Bone marrow (tissue), 2 donors: ENCODE measurements at places on chromosomes 1 and 21.

GRCh38 chr1:43441166-43441893 lies 12.4 kb downstream of the HYI start:
- DNase-seq = no peak

DNA sequence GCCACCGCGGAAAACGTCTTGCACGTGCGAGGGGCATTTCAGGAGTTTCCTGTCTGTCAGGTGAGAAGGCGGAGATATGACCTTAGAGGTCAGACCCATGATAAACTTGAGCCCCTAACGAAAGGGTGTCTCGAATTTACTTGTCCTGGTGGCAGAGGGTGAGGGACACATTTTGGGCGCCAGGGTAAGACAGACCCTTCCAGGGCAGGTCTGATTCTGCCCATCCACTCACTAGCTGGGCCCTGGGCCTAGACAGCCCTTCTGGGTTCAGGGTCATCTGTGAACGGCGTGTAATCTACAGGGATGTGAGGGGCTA lies 395 bp upstream of the CSRP1 start:
- no peak for DNase-seq

DNA sequence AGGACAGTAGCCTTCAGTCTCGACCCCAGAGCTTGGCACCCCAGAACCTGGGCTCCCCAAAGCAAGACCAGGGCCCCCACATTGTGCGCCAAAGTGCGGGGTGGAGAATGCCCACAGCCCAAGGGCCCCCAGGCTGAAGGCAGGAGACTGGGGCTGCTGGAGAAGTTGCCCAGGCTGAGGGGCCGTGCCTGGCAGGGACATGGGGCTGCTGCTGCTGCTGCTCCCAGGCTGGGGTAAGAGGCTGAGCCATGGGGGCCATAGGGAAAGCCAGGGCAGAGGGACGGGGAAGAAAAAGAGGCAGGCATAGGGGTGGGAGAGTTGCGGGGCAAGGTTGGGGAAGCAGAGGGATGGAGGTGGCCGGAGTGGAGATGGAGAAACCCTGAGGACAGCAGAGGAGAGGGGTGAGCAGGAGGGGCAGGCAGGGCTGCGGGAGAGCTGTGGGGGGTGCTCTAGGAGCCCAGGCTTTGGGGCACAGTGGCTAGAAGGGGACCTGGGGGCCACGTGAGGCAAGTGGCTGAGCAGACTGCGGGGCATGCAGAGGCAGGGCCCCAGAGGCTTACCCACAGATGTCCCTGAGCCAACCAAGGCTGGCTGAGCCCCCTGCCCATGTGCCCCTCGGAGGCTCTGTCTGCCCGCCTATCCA lies 18.9 kb downstream of the SLC27A3 start:
- no peak for DNase-seq

DNA sequence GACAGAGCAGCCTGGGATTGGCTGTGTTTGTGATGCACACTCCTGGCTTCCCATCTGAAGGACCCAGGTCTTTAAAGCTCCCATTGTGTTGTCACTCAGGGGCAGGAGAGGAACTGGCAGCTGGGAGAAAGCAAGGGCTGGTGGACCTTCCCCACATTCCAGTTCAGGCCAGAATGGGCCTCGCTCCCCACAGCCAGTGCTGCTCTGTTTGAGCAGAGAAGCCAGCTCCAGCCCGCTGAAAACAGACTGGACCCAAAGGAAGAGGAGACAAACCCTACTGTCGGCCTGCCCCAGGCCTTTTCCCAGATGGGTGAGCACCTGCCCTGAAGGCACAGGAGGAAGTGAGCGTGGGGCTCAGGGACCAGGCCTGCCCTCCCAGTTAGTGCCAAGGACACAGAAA lies 499.4 kb downstream of the NPHP4 start:
- DNase-seq = no peak

DNA sequence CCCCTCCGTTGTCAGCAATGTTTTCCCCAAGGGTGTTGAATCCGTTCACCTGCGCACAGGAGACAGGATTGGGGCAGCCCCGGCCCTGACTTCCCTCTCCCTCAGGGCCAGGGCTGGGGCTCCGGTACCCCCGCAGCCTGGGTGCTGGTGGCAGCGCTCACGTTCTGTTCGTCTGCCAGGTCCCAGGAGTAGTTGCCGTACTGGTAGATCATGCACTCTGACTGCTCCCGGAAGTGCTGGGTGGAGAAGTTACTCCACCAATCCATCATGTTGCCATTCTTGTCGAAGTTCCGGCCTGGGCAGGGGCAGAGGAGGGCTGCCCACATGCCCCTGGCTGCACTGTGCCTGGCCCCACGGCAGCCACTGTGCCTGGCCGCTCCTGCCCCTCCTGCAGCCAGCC lies 6.1 kb downstream of the PRXL2B start:
- no peak for DNase-seq

GRCh38 chr1:8174807-8175206 lies 143.1 kb upstream of the SLC45A1 start:
- no peak for DNase-seq

DNA sequence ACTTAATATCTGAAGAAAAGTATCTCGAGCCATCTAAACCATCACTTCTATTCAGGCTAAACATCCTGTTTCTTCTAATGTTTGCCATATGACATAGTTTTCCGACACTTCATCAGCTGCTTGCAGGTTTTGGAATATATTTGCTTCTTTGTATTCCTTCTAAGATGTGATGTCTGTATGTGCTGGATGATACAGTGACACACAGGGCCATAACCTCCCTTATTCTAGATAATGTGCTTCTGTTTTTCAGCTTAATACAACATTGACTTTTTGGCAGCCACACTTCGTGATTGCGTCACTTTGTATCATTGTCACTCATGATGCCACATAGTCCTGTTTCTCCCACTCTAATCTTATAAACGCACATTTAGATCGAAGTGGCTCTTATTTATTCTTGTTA lies 156.3 kb downstream of the CRB1 start:
- no peak for DNase-seq

- no peak for DNase-seq
These were observed 3.2 kb downstream of the EFHD2 start for GRCh38 chr1:15412843-15413242.

DNA sequence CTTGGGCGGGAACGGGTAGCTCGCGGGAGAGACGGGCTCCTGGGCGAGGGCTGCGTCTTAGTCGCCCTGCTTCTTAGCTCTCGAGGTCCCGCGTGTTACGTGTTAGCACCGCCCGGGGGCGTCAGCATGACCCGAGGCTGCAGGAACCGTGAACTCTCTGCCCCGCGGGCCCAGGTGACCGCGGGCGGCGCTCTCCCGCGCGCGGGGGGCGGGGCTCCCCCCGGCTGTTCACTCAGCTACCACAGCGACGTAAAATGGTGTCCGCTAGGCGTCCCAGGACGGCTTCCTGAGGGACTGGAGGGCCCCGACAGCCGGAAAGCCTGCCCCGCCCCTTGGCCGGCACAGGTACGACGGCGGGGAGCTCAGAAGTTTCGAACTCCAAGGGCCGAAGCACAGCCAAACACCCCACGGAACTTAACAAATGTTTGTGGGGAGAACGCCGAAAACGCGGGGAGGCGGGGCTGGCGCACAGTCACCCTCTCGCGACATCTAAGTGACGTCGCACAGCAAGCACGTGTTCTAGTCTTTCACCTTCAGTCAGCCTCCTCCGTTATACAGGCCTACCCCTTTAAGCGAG lies 780 bp upstream of the RBM15 start:
- peak; percentile 90 for DNase-seq

DNA sequence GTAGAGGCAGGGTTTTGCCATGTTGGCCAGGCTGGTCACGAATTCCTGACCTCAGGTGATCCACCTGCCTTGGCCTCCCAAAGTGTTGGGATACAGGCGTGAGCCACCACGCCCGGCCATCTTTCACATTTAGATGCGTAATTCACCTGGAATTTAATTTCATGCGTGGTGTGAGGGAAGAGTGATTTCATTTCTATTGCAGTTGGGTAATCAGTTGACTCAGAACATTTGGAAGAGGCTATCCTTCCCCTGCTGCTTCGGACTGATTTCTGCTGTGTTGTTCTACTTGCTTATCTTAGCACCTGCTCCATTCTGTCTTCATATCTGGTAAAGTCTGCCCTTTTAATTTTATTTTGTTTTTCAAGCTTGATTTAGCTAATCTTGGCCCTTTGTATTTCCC lies 19.1 kb downstream of the DIP2A start:
- no peak for DNase-seq

DNA sequence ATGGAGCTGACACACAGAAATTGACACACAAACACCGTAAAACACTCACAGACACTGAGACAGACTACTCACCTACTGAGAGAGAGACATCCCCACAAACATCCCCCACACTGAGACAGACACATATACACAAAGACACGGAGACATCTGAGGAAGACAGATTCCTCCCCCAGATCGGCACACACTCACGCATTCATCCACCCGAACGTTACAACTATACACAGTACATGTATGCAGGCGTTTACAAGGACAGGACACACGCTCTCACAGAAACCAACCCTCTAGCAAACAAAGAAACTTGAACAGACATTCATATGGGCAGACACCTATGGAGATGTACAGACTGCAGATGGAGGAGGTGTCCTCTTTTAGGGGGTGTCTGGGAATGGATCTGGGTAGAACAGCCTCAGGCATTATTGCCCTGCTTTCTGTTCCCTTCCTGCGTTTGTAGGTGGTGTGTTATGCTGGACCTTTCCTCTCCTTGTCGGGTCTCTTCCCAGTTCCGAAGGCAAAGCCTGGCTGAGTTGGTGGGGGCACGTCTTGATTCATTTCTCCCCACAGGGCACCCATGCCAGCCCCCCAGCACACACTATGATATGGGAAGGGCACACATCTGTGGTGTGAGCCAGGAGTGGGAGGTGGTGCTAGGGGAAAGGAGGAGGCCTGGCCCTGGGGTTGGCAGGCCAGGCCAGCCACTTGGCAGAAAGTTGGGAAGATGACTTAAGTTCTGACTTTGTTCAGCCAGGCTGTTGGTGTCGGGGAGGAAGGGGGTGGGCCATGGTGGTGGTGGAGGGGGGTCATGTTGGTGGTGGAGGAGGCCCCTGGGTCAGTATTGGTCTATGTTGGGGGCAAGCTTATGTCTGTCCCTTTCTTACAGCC lies 1.5 kb downstream of the KIRREL1 start:
- DNase-seq = no peak
